Suppressor macrophage treated with lipopolysaccharide for 1 hour (primary cell): ENCODE measurements at places on chromosomes 1 and 21.

DNA sequence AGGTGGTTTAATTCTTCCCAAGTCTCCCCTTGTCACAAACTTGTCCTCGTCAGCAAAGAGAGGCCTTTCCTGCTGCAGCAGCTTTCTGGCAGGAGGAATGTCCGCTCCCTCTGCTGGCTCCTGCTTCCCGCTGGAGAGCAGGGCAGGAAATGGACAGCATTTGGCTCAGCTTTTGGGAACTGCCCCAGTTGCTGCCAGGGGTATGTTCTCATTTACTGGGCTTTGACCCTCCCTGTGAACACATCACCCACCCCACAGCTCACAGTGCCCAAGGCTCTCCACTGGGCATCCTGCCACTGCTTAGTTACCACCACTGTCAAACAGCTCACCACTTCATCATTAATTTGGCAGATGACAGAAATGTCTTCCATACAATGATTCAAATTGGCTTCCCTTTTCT is 75.4 kb downstream of the MRPL37 start:
- DNase-seq: no peak

- DNase-seq: peak; percentile 59
Observed at GRCh38 chr1:100075773-100076172, 57.0 kb downstream of the SASS6 start.

DNA sequence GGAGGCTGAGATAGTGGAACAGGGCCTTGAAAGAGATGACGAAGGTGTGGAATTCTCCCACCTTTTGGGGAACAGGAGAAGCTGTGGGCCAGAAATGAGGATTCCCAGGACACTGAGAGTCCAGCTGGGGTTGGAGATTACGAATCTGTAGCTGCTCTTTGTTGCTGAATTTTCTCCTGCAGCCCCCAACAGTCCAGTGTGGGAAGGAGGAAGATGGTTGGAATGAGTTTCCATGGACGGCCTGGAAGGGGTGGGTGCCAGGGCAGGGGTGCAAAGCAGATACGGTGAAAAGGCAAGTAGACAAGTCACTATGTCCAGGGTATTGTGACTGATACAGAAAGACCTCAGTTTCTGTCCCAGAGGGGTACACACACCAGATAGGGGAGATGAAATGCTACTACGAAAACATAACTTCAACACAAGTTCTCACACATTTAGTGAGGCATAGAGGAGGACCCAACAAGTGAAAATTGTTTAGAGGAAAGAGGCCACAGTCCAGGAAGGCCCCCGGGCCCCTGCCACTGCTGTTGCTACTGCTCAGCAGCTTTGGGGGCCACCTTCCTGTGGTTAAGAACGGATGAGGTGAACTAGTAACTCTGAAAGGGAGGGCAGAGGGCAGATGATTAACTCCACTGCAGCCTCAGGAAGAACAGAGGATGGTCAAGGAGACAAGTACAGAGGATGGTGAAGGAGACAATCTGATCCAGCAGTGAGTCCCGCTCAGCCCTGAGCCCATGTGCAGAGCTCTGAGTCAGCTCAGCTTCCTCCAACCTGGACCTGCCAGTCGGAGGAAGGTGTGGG is 7.3 kb downstream of the CD244 start:
- DNase-seq: no peak

- no peak for DNase-seq
Observed at GRCh38 chr21:46452710-46453109, 6.0 kb upstream of the DIP2A start.

GRCh38 chr1:24526940-24527542 is 24.4 kb downstream of the RCAN3 start:
- peak; percentile 64 for DNase-seq

DNA sequence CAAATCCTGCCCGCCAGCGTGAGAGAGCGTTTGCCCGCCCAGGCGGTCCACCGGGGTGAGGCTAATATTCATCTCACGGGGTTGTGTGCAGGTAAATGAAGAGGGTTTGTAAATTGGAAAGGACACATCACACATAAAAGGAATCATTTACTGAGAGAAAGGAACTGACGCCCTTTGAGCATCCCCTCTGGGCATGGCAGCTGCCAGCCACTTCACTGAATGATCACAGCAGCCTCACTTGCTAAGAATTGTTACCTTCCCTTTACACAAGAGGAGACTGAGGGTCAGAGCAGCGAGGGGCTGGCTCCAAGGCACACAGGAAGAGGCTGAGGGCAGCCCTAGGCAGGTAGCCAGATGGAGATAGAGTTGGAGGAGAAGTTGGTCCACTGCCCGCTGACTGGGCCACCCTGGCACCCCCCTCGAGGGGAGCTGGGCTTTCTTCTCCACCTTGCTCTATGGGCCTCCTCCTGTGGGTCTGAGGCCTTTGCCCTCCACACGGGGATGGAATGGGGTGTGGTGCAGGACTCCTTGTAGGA is 96.0 kb downstream of the FOXD2 start:
- DNase-seq: no peak

- DNase-seq: no peak
Observed at GRCh38 chr1:219153723-219154122, 20.0 kb upstream of the LYPLAL1 start.

DNA sequence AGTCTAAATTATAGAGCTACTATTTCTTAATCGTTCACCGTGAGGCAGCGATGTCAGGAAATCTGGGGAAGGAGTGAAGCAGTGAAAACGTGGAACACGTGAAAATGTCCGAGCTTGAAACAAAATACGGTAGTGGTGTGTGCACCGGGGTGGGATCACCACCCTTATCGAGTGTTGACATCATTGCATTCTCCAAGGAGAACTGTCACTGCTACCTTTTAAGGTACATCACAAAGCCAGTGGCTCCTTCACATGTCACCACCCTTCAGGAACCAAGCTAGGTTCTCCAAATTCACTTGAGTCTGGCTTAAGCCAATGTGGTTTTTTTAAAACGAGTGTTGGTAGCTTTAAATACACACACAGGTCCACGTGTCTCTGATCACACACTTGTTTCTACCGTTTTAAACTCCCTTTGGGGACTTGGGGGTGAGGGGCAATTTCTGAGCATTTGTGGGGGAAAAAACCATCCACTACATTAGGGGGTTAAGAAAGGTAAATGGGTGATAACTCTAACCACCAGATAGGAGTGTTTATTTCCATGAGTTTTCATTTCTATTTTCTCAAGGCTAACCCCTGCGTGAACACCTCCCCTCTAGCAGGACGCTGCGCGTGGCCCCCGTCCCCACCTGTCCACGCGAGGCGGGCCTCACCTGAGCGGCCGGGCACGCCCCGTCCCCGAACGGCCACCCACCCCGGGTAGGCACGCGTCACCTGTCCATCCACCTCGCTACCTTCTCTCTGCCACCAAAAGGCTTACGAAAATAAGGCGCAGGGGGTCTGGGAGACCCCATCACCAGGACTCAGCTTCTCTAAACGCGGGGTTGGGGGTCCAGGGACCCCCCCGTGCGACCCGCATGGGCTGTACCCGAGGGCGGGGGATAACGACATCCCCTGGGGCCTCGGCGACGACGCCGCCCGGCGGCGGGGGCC is 978 bp downstream of the PRDM15 start:
- peak; percentile 45 for DNase-seq

DNA sequence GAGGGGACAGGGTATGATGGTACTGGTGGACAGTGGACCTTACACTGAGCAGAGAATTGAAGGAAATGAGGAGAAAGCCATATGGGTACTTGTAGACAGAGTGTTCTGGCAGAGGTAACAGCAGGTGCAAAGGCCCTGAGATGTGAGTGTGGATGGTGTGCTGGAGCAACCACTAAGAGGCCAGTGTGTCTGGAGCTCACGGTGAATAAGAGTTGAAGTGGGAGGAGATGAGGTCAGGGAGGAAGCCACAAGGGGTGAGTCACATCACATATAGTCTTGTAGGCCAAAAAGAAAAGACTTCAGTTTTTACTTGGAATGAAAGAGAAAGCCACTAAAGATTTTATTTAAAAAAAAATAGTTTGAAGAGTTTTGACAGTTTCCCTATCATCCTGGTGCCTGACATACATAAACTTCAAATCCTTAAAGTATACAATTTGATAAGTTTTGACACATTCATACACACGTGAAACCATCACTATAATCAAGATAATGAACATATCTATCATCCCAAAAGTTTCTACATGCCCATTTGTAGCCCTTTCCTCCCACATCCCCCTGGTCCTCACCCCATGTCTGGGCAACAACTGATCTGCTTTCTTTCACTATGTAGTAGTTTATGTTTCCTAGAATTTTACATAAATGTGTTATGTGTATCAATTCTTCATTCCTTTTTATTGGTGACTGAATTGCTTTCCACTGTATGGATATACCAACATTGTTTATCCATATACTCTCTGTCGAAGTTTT is 148.4 kb downstream of the GPATCH2 start:
- DNase-seq: peak; percentile 83

GRCh38 chr1:183791319-183791718 is 13.6 kb upstream of the RGL1 start:
- no peak for DNase-seq

DNA sequence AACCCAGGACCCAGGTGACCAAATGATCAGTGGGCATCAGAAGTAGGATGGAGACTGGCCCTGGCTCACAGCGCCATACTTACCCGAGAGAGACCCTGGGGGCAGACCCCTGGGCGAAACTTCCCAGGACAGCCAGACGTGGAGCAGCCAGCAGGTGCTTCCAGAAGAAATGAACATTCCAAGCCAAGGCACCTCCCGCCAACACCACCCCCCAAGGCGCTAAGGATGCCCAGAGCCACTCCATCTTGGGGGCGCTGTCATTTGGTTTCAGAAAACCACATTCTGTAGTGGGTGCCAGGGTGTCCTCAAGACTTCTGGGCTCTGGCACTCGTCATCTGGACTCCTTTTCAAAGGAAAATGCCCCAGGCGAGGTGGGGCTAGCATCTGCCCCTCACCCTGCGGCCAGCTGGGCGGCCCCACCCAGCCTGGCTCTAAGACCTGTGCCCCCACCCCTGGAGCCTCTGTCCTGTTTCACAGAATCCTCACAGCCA is 98.8 kb downstream of the RIPK4 start:
- DNase-seq: no peak
